ENCODE measurements at places on chromosomes 5 and 9.

DNA sequence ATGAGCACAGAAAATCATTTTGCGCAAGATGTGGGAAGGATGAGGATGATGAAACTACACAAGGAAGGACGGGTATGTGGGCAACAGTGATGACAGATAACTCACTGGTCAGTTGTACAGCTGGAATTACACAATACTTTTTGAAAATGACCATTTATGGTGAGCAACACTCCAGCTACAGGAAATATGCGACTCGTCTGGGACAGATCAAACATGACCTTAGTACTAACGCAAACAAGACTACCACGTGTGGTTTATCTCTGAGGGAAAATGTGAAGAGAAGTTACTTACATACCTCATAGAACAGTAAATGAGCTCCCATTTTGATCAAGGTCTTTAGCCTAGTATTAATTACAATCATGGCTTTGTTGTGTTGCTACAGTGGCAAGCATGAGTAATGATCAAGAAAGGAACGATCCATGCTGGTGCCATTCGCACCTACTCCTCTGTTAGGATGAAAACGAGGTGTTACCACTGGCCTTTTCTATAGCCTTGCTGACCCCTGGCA lies 456.9 kb downstream of the BNC2 start:
- DNase-seq = peak; percentile 72

- no peak for DNase-seq
These were observed 78.8 kb downstream of the SNX24 start for GRCh38 chr5:122924203-122924602.

DNA sequence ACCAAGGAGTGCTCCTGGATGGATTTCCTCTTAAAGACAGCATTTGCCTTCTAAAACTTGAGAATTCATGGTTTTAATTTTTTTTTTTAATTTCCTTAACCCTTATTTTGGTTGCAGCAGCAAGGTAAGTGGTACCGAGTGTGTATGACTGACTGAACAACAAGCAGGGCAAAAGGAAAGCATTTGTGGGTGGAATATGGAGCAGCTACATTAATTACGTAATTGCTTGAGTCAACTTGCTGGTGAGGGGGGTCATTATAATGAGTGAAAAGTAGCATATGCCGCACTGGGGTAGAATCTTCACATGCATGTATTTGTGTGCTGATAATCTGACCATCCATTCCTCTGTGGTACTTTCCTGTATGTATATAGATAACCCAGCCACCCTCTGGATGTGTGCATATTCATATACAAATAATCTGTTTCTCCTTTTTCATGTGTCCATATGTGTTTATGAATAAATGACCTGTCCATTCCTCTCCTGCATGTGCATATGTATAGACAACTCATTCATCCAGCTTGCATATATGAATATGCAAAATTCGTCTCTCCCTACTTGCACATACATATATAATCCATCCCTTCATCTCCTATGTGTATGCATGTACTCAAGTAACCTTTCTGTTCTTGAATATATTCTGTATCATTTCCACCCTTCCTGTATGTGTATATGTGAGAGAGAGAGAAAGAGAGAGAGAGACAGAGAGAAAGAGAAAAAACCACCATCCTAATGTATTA lies 147.5 kb upstream of the RUSC2 start:
- no peak for DNase-seq

- DNase-seq = no peak
These were observed 28.5 kb downstream of the P4HA2 start for GRCh38 chr5:132199116-132199680.

DNA sequence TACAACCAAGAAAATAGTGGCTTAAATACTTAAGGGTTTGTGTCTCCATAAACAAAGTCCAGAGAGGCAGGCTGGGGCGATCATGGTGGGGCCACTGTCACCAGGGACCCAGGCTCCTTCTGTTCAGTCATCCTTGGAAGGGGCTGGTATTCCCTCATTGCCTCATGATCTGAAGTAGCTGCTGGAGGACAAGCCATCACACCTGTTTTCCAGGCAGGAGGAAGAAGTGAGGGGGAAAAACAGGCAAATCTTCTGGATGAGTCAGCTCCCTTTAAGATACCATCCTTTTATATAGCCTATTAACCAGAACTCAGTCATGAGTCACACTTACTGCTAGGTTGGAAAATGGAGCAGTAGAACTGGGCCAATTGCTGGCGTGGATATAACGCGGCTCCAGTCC lies 92.3 kb downstream of the DAP start:
- peak; percentile 43 for DNase-seq

DNA sequence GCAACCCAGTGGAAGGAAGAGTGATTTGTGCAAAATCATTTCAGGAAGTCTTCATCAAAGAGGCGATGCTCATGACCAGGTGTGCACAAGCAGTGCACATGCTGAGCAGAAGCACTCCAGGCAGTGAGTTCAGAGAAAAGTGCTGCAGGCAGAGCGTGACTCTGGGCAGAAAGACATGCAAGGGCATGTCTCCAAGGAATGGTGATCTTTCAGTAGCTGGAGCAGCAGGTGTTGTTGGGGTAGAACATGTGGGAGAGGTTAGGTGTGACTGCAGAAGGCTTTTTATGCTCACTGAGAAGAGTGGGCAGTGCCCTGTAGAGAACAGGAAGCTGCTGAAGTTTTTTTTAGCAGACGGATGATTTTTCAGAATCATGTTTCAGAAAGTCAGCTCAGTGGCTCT lies 545.4 kb upstream of the TLE4 start:
- peak; percentile 54 for DNase-seq

- peak; percentile 40 for DNase-seq
These were observed 215.8 kb downstream of the EPB41L4A start for GRCh38 chr5:112203229-112203628.

- DNase-seq = no peak
These were observed 10.5 kb upstream of the S1PR3 start for GRCh38 chr9:88980740-88981203.

DNA sequence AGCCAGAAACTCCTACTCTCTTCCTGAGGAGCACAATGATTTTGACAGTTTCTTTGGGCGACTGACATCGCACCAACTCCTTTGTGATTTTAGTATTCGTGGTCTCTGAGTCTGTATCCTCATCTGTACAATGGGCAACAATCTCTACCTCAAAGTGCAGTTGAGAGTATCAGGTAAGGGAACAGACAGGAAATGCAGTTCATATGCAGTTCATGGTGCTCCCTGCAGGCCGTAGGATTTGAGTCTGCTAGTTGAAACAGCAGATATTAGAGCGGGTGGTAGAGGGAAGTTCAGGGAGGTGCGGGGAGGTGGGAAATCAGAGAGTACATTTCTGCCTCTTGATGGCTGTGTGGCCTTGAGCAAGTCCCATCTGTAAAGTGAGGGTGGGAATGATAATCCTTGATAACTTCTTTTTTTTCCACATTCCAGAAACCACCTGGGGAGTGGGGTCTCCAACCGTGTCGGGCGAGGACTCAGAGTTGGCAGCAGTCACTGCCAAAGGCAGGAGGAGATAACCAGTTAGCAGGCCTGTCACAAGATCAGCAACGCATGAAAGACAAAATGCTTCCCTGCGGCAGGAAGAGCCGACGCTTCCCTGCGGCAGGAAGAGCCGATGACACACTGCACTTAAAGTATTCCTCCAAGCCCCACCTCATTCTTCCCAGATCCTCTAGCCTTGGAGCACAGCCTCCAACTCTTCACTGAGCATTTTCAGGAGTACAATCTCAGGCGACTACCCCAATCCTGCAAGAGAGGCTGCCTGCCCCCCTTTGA lies 6.0 kb upstream of the NEK6 start:
- peak; percentile 69 for DNase-seq

DNA sequence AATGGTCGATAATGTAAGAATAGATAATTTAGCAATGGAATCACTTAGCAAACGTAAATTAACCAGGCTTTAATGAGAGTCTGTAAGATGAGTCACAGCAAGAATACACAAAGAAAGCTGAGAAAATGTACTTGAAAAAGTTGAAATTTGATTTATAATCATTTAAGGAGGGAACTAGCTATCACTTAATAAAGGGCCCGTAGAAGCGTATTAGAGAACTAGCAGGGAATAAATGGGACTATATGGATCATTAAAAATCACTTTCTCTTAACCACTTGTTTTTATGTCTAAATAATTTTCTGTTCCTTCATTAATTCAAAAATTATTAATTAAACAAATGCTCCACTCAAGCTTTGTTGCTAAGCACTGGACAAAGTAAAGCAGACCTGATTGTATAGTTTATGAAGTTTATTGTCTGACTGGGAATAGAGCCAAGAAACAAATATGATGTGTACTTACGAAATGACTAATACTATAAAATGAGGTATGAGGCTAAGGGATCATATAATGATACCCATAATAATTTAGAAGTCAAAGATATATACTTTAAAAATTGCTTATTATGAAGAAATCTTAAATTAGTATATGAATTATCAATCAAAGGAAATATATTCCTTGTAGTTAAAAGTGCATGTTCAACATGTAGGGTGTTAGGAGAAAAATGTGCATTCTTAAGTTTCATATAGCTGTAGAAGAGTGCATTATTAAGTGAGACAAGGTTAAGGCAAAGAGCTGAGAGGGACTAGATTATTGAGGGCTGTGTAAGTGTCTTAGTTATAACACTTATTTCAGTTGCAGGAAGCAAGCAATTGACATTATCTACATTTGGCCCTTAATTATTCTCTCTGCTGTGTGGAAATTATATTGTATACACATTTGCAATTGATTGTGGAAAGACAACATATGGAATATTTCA lies 196.8 kb downstream of the PRDM9 start:
- no peak for DNase-seq

GRCh38 chr5:149371296-149371962 lies 7.7 kb downstream of the IL17B start:
- DNase-seq = peak; percentile 30

GRCh38 chr5:103541114-103541513 lies 21.5 kb downstream of the NUDT12 start:
- DNase-seq = no peak

- peak; percentile 50 for DNase-seq
These were observed 71.9 kb upstream of the GRHPR start for GRCh38 chr9:37350486-37351190.

- peak; percentile 13 for DNase-seq
These were observed 82.1 kb downstream of the SLF1 start for GRCh38 chr5:94700592-94700991.

DNA sequence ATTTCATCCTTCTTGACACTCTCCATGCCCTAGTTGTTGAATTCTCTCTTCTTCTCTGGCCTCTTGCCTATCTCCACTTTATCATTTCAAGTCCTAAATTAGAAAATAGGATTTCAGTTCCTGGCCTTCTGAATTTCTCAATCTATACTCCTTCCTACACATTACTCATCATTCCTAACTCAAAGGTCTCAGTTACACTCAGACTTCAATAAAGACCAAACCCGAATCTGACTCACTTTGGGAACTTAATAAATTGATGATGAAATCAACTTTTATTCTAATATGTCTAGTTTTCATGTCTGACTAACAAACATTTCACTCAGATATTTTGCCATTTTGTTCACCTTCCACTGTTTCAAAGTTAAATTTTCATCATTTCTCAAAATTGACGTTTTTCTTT lies 113.6 kb upstream of the TSLP start:
- peak; percentile 30 for DNase-seq

DNA sequence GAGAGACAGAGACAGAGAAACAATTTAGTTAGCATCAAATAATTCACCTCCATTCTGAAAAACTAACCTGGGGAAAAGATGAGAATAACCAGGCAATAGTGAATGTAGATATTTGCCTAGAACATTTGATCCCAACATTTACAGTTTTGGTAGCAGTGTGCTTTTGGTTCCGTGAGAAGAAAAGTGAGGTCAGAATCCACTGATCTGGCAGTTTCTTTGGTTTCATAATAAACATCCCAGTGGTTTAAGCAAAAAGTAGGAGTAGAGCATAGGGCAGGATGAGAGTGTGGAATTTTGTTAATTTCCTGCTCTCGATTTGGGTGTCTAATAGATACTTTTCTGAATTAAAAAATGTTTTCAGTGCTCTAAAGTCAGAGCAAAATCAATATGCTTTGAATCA lies 887.0 kb downstream of the NR2F1-AS1 start:
- DNase-seq = no peak

- no peak for DNase-seq
These were observed 292.9 kb downstream of the NSG2 start for GRCh38 chr5:174338185-174339010.

DNA sequence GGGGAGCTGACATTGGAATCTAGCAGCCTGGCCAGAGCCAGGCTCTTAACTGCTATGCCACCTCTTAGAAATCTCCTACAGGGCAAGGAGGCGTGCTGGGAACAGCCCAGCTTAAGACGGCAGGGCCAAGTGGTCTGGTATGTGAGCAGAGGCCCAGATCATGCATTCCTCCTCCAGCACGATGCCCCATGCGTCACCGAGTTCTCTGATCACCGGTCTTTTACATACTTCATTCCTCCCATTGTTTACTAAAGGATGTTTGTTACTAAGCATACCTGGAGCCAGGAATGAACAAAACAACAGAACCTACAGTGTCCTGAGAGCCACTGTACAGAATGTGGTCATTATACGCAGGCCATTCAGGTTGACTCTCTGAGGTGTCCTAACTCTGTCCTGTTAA lies 73.8 kb downstream of the TRIO start:
- DNase-seq = peak; percentile 76

- peak; percentile 4 for DNase-seq
These were observed 126.2 kb upstream of the PLCXD3 start for GRCh38 chr5:41636605-41637004.

- no peak for DNase-seq
These were observed 402.5 kb upstream of the SLC24A2 start for GRCh38 chr9:20191228-20191840.

DNA sequence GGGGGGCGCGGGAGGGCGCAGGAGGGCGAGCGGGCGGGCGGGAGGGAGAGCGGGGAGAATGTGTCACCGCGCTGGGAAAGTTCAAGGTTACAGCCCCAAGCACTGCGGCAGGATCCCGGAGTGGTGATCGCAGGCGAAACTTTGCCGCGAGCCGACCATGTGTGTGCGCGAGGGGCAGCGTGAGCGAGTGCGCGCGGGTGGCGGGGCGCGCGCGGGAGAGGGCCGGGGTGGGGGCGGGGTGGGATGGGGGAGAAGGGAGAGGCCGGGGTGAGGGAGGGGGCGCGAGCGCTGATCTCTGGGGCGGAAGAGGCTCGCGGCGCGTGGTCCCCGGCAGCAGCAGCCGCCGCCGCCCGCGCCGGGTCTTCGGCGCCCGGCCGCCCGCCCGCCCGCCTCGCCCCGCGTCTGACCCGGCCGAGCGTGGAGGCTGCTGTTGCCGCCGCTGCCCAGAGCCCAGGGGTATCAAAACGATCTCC lies at the start of gene NFIB:
TSS of gene NFIB (minus strand) at position 191 of the 473 bp plus-strand sequence. CDS start 630 bp downstream, outside the sequence.
- no peak for DNase-seq

DNA sequence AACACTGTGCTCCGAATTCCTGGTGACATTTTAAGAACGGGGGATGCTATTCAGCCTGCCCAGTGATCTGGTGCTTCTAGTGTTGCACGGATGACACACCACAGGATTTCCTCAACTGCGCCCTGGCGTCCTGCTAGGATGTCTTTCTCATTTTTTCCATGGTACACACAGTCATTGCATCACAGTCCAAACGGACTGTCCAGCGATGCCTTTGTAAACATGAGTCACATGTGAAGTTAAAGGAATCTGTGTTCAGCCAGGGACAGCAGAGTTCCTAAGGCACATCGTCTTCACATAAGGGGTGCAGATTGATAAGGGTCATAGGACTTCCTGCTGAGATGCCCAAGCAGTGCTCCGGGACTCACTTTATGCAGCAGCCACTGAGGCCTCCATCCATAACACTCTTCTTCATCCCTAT lies 9.3 kb upstream of the PTPN3 start:
- peak; percentile 62 for DNase-seq

- no peak for DNase-seq
These were observed 51.2 kb downstream of the CXXC5 start for GRCh38 chr5:139699351-139699750.

GRCh38 chr5:171475596-171475995 lies 56.1 kb downstream of the FGF18 start:
- DNase-seq = no peak

- DNase-seq = peak; percentile 97
These were observed 42.1 kb upstream of the GPR21 start for GRCh38 chr9:122991370-122991830.

GRCh38 chr5:80917631-80918030 lies 42.5 kb upstream of the RASGRF2 start:
- DNase-seq = no peak

All from renal cortical epithelial cell (primary cell).